ENCODE measurements at places on chromosomes 12 and 14.
A peak's percentile ranks its signal among the peaks of the same experiment; 100 is the strongest.

- DNase-seq: no peak
These were observed 3.2 kb upstream of the MLH3 start for GRCh38 chr14:75054421-75054820.

DNA sequence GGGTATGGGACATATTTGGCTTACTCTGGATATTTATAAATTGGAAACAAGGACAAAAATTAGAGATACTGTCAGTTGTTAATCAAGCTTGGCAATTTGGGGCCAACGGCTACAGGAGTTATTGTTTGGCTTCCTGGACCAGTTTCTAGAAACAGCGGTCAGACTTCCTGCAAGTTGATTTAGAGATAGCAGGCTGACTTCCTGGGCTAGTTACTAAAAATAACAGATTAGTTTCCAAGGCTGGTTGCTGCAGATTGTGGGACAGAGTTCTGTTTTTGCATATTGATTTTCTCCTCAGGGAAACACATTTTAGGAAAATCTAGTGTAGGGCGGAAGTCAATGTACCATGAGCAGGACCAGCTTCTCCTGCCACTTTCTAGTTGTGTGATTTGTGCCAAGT, 144.0 kb upstream of the TMPO start:
- DNase-seq: no peak

DNA sequence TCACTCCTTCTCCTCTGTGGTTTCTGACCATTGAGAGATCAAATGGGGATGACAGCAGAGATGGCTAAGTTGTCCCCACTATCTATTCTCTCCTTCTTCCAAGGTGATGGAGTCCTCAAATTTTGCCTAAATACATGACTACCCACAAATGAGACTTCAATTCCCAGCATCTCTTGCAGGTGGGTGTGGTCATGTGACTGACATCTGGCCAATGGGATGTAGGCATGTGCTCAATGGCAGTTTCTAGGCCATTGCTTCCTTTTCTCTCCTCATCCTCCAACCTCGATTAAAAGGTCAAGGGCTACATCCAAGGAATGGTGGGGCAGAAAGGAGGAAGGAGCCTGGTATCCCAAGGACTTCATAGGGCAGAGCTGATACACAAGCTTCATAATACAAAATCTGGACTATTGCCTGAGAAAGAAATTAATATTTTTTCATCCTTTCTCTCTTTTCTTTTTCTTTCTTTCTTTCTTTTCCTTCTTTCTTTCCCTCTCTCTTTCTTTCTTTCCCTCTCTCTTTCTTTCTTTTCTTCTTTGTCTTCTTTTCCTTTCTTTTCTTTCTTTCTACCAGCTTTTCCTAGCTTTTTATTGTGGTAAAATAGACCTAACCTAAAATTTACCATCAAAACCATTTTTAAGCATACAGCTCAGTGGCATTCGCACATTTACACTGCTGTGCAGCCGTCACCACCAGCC, 100.9 kb upstream of the PRB2 start:
- no peak for DNase-seq

DNA sequence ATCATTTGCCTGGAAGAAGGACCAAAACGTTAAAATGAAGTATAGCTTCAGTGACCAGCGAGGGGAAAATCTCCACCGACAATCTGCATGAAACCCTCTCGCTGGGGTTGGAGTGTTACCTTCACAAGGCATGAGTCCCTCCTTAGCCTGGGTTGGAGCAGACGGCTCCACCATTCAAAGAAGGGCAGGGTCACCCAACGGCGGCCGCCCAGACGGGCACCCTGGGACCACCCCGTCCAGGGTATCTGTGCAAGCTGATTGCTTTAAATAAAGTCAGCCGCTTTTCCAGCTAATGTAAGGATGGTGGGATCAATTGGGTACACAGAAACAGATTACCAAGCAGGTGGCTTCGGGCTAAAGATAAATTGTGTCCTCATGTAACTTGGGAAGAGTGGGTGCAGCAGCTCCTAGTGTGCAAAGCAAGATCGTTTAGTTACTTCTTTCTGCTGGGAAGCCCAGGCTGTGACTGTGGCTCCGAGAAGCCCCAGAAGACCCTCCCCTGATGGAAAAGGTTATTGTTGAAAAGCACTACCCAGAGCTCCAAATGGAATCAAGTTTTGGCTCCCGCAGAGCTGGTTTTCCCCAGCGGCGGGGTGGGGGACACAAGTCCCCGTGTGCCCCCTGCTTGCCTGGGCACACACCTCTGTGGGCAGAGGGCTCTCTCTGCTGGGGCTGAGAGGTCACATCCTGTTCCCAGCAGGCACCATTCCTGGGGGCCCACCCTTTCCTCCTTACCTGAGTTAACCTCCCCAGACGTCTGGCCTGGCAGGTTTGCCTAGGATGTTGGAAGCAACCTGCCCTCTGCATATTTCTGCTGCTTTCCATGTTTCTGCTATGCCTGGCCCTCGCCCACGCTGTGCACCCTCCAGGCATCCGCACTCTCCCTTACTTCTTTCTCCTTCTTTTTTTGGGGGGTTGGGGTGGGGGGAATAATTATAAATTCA, 318.6 kb upstream of the DIO3 start:
- peak; percentile 50 for DNase-seq

DNA sequence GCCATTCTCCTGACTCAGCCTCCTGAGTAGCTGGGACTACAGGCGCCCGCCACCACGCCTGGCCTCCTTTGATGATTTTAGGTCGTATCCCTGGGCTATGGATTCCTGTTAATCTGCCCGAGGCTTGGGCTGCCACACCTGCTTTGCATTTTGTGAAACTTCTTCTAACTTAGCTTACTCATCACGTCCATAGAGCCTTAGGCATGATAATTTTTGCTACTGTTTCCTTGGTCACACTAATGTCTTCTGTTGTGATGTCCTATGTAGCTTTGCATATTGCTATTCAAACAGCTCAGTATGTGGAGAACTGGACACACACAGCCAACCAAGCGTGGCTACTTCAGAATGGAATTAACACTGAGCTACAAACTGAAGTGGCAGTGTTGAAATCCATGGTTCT, 47.5 kb upstream of the DDX11 start:
- peak; percentile 84 for DNase-seq

All from PC-9 (cell line).